ENCODE measurements at places on chromosomes 5 and 9.

DNA sequence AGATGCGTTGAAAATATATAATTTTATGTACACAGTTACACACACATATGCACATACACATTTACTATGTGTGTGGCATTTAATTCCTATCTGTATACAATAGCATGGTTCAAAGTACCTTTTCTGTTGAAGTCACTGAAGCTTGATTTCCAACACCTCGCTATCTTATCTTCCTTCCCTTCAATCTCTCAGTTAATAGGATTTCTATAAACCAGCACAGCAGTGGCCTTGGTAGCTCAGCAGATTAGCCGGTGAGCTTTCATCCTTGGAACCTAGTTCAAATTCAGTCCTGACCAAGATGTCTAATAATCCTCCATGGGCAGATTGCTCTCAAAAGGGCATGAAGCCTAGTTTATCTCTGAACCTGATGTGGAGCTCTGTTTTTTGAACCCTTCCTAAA, 2389.5 kb downstream of the MAT2B start:
- DNase-seq = no peak

- DNase-seq = no peak
Measured at GRCh38 chr5:115948091-115948534, 14.2 kb upstream of the LVRN start.

DNA sequence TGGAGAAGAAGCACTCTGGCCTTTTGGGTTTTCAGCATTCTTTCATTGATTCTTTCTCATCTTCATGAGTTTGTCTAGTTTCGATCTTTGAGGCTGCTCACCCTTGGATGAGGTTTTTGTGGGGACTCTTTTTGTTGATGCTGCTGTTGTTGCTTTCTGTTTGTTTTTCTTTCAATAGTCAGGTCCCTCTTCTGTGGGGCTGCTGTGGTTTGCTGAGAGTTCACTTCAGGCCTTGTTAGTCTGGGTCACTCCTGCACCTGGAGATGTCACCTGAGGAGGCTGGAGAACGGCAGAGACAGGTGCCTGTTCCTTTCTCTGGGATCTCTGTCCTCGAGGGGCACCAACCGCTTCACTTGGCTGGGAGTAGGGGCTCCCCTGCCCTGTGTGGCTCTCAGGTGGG, 14.0 kb downstream of the RANBP17 start:
- no peak for DNase-seq

- no peak for DNase-seq
Measured at GRCh38 chr5:145805819-145806218, 29.3 kb downstream of the PRELID2 start.

- peak; percentile 37 for DNase-seq
Measured at GRCh38 chr5:174910245-174910737, 185.9 kb downstream of the MSX2 start.

DNA sequence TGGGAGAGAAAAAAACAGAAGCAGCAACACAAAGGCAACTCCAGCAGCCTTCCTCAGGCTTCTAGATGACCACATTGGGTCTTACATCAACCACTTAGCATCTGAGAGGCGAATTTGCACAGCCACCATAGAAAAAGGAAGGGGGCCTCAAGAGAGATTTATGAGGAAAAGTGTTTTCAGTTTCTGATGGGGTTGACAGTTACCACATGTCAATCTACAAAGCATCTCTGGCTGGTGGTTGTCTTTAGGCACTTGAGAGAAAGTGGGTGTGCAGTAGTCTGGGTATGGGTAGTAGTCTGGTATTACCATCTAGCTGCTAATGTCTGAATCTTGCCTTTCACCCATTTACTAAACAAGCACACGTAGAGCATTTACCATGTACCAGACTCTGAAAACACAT, 137.5 kb downstream of the BAAT start:
- no peak for DNase-seq

DNA sequence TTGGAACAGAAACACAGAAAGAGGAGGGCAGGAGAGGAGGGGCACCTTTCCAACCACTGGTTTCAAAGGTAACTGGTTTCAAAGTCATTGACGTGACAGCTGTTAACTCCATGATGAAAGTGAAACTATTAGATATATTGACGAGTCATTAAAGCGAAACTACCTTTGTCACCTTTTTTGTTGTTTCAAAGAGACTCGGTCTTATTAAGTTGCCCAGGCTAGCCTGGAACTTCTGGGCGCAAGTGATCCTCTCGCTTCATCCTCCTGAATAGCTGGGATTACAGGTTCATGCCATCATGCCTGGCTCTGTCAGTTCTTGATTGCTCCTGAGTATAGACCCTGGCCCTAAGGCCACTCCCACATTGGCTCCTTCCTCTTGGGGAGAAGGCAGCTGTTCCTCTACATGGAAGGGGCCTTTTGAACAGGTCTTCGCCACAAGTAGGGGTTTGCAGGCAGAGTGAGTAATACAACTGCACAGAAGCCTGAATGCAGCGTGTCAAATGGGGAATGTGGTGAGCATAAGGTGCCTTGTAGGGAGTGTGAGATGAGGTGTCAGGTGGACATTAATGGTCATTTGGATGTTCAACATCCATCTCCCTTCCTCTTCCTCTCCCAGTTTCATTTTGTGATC, 3.4 kb upstream of the F12 start:
- DNase-seq = no peak

DNA sequence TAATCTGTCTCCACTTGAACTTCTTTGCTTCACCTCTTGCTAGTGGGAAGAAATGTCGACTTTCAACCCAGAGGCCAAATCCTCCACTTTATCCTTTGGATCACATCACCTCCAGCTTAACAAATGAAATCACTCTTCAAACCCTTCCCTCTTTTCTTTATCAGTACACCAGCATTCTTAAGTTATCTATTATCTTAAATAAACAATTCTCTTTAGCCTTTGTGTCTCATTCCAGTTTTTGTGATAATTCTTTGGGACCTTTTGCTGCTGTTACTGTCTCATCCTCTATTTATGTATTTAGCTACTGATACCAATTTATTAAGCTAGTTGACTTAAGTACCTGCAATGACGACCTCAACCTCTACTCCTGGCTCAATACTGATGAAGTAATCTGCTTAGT, 28.1 kb upstream of the FBN2 start:
- no peak for DNase-seq

GRCh38 chr9:121744687-121745395, 93.4 kb downstream of the DAB2IP start:
- DNase-seq = no peak

DNA sequence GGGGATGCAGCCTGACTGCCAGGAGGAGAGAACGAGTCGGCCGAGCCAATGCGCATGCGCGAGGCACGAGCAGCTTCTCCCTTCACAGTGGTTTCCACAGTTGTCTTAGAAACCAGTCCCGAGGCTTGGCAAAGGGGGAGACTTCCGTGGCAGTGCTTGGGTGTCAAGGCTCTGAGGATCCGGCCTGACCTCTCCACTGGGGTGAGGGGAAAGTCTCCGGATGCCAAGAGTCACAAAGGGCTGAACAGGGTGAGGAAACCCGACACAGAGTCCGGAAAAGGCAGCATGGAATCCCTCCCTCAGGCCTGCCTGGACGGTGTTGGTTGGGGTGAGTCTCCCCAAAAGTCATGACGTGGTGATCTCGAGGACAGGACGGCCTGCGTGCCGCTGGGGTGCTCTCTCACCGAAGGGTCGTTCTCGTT, 475.5 kb downstream of the SPATA31A7 start:
- no peak for DNase-seq

- DNase-seq = no peak
Measured at GRCh38 chr5:80597500-80597899, 27.4 kb upstream of the ANKRD34B start.

DNA sequence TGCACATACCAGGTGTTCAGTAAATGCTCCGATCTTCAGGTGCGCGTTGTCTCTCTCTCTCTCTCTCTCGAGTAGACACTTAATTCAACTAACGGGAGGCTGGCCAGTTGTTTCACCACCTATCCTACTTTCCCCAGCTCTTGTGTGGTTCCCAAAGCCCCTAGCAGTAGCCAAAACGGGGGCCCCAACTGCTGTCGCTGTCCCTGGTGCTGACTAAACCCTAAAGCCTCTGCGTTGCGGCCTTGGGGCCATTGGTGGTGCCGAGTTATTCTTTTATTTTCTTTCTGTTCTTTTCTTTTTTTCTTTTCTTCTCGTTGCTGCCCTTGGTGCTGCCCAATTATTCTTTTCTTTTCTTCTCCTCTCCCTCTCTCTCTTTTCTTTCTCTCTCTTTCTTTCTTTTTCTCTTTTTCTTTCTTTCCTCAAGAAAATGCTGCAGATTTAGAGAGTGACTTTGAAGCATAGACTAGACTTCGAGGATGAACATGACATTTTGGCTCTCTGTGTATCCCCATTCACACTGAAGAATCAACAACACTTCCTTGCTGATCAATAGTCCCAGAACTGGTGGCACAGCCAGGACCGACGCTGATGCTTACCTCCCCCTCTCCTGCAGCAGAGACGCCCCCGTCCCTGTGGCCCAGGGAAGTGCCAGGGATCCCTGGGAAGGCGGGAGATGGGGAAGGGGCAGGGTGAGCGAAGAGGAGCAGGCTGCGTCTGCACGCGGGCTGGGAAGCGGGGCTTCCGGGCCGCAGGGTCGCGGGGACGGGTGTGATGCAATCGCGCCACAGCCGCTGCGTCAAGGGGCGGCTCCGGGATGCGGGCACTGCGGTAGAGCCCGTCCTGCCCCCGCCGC, at the start of gene FBLL1:
TSS of gene FBLL1 (plus strand) at position 785 of the 853 bp plus-strand sequence. CDS start 200 bp downstream, outside the sequence.
- no peak for DNase-seq

DNA sequence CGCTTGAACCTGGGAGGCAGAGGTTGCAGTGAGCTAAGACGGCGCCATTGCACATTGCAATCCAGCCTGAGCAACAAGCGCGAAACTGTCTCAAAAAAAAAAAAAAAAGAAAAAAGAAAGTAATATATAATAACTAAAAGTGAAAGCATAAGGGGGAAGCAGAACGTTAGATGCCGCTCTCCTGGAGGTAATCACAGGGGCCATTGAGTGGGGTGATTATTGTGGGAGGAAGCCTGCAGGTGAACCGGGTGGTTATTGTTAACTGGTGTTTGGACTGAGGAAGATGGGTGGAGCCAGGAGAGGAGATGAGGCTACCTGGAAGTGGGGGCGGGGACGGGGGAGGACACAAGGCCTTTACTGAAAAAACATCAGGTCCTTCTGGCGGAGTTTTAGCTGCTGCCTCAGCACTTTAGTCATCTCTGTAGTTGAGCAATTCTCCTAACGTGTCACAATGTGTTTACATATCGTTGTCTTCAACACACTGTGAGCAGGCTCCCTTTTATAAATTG, 5.3 kb upstream of the TJP2 start:
- DNase-seq = no peak

- DNase-seq = no peak
Measured at GRCh38 chr5:42467981-42468524, 44.8 kb downstream of the GHR start.

- DNase-seq = no peak
Measured at GRCh38 chr9:109179801-109180523, 12.9 kb upstream of the FRRS1L start.
